ENCODE measurements at places on chromosomes 5 and 9.

- DNase-seq: no peak
These were observed 7.9 kb upstream of the ACSL6 start for GRCh38 chr5:132019337-132019736.

DNA sequence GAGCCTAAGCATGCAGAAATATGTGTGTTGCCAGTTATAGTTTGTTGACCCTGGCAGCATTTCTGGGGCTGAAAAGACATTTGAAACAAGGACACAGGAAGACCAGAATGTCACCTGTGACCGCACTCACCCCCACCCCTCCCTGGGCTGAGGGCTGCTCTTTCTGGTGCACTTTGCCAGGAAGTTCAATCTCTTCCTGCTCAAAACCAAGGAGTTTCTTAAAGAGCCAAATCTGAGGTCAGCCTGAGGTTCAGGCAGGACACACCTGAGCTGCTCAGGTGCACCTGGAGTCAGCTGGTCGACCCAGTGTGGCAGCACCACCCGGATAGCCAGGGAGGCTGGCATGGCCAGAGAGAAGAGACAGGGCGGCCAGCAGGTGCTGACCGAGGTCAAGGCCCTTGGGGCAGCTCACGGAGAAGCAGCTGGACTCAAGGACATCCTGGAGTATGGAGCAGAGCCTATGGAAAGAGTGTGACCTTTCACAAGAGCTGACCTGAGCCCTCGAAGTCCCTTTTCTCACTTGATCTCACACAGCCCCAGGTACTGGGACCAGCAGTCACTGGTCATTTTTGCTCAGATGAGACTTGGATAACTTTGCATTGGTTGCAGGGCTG is 376.9 kb upstream of the IRX4 start:
- DNase-seq: no peak

- no peak for DNase-seq
These were observed 12.6 kb downstream of the TRIM23 start for GRCh38 chr5:65611524-65611923.

DNA sequence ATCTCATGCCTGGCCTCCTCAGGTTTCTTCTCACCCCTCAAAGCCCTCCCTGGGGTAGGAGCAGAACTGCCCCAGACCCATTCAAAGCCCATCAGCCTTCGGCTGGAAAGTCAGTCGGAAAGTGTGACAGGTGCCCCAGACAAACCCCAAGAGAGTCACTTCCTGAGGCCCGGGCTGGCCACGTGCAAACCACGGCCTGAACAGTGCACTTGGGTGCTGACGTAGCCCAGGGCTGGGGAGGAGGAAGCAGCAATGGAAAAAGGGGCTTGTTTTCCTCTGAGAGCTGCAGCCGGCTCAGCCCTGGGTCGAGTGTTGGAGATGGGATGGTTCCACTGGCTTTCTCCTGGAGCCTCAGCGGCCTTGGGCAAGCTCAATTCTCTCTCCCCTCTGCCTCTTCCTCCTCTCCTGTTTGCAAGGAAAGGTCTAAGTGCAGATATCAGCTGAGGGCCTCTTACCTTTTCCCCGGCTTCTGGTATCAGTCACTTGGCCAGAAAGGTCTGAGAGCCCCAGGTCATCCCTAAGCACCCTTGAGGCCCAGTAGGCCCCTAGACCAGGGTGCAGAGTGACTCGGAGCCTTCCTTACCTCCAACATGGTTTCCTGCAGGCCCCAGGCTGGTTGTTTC is 5.9 kb upstream of the EGR1 start:
- DNase-seq: peak; percentile 75

DNA sequence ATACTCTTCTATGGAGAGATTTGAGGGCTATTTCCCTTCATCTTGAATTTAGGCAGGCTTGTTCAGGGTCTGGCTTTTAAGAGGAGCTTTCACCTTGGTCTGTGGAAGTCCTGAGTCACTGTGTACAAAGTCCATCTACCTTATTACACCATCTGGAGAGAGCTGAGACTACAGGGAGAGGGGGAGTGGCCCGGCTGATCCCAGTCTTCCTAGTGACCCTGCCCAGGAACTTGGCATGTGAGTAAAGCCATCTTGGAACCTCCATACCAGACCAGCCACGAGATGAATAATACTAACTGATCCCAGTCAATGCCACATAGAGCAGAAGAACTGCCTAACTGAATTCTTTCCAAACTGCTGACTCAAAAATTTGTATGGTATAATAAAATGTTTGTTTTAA is 8.4 kb upstream of the IL6ST start:
- no peak for DNase-seq

DNA sequence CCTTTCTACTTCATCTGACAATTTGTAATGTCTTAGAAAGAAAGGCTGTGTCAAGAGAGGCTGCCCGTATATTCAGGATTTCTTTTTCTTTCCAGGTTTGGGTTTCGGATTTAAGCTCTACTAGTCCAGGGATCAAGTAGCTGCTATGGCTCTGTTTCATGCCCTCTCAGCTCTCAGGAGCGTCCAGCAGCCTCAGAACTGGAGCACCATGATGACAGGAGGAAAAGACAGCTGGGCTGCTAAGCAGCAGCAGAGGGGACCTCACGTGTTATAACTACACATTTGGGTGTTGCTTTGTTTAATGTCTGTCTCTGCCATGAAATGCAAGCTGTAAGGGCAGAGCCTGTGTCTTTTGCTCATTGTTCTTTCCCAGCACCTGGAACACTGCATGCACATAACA is 28.5 kb downstream of the TBC1D2 start:
- DNase-seq: no peak

DNA sequence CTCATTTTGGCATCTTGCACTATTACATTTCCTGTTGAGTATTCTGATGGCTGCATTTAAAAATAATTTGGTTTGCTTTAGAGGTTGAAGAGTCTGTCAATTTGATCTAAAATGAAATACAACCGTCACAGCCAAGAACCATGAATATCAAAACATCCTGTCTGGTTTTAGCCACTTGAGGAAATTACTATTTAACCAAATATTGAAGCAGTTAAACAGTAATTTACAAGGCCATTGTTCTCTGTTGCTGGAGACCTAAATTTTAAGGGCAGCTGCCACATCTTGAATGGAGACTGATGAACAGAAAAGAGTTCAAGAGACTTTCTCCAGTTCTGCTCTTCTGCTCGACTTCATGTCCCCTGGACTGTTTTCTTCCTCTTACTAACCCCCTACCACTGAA is 549.4 kb downstream of the LRRC70 start:
- no peak for DNase-seq

- DNase-seq: no peak
These were observed 18.1 kb downstream of the CNTFR start for GRCh38 chr9:34571481-34571810.

GRCh38 chr9:70007831-70008230 is 35.8 kb upstream of the MAMDC2 start:
- no peak for DNase-seq

GRCh38 chr9:93586290-93587057 is 10.1 kb downstream of the PHF2 start:
- no peak for DNase-seq

- DNase-seq: no peak
These were observed 816.5 kb downstream of the EFNA5 start for GRCh38 chr5:106854105-106854687.

DNA sequence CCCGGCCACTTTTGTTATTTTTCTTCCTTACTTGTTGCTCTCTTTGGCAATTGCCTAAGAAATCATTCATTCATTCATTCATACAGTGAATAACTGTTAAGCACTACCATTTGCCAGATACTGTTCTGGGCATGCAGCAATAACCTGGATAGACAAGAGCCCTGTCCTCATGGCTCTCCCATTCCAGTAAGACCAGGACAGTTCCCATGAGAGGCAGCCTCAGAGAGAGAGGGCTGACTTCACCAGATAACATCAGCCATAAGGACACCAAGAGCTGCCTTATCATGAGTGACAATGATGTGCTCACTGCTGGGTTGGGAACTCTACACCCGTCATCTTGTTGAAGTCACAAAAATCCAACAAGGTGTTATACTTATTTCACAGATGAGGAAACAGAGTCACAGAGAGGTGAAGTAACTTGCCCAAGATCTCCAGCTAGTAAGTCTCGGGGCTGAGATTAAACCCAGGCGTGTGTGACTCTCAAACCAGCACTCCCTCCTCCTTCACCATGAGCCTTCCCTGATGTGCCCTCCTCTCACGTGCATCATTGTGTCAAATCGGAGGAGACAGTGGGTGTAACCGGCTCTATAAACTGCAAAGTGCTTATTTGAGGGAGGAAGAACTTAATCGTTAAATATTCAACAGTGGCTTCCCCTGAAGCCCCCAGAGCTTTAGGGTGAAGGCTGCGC is 61.1 kb upstream of the TBC1D2 start:
- no peak for DNase-seq

- no peak for DNase-seq
These were observed 732.7 kb downstream of the SEMA5A start for GRCh38 chr5:8813180-8813579.

- no peak for DNase-seq
These were observed at the start of gene APBA1 for GRCh38 chr9:69671879-69672595. APBA1 (minus strand) TSS chr9:69672371.

- no peak for DNase-seq
These were observed 735.6 kb upstream of the RIOK2 start for GRCh38 chr5:97918620-97919019.

GRCh38 chr5:38110130-38110529 is 148.2 kb upstream of the EGFLAM start:
- no peak for DNase-seq

GRCh38 chr5:111229221-111229835 is 5.1 kb downstream of the CAMK4 start:
- DNase-seq: no peak

- no peak for DNase-seq
These were observed 181.9 kb upstream of the SEMA6A start for GRCh38 chr5:116756531-116756930.

- DNase-seq: no peak
These were observed 299.3 kb downstream of the RASEF start for GRCh38 chr9:82763656-82764055.

DNA sequence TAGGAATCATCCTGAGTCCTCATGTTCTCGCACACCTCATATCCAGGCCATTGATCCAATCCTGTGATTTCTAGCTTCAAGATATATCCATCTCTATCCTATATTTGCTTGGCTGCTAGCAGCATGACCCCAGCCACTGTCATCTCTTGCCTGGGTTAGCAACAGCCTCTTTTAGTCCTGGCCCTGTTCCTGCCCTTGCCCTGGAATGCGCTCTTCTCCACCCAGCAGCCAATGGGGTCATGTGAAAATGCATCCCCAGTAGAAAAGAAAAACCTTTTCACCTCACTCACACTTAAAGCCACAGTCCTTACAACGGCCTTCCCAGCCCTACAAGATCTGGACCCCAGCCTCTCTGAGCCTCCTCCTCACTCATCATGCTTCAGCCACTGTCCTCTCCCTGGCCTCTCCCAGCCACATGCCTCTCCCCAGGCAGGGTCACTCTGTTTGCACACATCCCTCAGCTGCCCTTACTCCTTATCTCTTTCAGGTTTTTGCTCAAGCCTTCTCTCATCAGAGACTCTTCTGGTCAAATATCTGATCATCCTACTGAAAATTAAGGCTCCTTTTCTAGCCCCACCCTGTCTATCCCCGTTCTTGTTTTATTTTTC is 34.3 kb upstream of the NR3C1 start:
- no peak for DNase-seq

DNA sequence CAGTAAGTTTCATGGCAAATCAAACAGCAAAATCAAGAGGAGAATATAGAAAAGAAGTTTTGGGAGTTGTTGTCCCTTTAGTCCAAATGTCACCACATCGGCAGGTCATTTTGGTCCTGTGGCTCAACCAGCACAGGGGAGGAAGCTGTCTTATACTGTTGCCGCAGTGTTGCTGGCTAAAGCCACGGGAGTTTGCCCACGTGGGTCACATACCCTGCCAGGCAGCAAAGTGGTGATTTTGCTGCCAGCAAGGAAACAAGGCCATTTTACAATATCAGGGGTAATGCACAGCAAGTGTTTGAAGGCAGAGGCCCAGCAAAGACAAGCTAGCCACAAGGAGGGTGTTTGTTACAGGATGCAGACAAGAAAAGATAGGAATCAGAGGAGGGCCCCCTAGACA is 14.5 kb downstream of the GABRA6 start:
- DNase-seq: no peak

DNA sequence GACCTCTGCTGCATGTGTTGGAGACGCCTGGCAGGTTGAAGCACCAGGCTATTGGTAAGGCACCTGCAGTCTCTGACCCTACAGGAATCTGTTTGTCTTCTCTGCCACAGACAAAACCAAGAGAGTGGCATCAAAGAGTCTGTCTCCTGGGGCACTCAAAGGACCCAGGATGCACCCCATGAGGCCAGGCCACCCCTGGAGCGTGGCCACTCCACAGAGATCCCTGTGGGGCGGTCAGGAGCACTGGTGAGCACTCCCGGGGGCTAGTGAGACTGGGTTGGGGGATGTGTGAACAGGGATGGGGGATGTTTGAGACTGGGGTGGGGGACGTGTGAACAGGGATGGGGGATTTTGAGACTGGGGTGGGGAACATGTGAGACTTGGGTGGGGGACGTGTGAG is 240.3 kb downstream of the CACNA1B start:
- no peak for DNase-seq

DNA sequence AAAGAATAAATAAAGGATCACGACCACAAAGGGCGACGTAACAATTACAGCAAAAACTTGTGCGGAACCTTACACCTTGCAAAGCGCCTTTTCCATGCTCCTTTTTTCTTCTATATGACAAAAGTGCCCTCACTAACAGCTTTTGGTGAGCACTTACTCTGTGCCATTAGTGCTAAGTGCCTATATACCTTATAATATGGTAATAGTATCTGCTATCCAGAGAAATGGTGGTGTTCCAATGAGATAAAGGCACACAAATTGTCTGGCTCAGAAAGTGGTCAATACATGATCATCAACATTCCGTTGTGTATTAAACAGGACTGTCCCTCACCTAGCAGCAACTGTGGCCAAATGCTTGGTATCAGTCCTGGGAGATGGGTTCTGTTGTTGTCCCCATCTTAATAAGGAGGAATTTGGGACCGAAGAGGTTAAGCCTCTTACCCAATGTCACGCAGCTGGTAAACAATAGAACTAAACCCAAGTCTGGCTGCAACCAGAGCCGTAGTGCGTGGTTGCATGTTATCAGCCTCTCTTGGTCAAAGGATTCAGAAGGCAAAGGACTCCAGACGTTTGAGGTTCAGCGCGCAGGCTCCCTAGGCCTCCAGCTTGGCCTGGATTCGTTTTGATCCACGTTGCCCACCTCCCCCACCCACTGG is 564 bp upstream of the TOR2A start:
- DNase-seq: no peak

DNA sequence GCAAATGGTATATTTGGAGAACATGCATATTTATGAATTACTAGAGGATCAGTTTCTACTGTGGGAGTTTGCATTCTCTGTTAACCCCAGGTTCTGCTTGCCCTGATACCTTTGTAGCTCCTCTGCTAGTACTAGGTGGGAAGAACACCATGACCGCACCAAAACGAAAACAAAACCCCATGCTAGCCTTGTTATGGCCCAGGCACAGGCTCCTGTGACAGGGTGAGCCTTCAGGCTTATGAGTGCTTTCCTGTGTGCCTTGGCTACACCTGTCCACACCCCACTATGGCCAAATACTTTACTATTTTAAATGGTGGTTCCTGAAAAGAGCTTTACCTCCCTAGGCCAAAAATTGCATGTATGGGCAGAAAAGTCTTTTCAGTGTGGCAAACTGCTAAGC is 94.8 kb downstream of the PPIC start:
- no peak for DNase-seq

GRCh38 chr9:130587921-130588320 is 8.5 kb downstream of the FUBP3 start:
- no peak for DNase-seq

GRCh38 chr9:13718539-13718938 is 439.0 kb upstream of the MPDZ start:
- DNase-seq: no peak
